PC-9 (cell line): ENCODE measurements at places on chromosomes 7 and 10. TPM values are rescaled to one million over a fixed set of nuclear protein-coding genes. Genes with fewer than 3 reads are reported as not detected.

DNA sequence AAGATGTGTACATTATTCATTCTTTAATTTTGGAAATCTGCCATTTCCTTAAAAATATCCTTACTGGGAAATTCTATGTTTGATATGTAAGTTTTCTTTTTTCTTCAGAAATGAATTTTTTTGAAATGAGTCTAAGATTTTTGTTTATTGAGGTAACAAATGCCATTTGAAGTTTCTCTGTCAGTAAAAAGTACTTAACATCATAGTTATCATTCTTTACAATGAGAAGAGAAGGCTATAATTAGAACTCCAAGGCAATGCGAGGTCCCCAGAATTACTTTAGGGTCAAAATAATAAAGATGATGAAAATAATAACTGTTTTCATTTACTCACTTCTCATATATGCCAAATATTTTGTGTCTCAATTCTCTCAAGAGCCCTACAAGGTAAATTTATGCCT lies 37.0 kb upstream of the RHOBTB1 start:
- no peak overlapping the region for H3K4me3 ChIP-seq
- H3K4me1 ChIP-seq, result peaks cover 31% of the 10 kb centered on the region
- no peak for DNase-seq
- no peak overlapping the region for H3K27ac ChIP-seq
- H3K36me3 ChIP-seq, result no peaks in the 10 kb centered on the region
- H3K27me3 ChIP-seq, result no peaks in the 10 kb centered on the region

The ITPRID1 gene
- total RNA-seq, result not detected in 2 replicates

GRCh38 chr7:129741743-129742213 lies 130.3 kb downstream of the NRF1 start:
- H3K27ac ChIP-seq, result no peak overlapping the region
- DNase-seq, result no peak
- no peak overlapping the region for H3K4me3 ChIP-seq
- H3K36me3 ChIP-seq, result 0 out of 2 replicates have a peak, but pooled peaks cover 3% of the 10 kb centered on the region
- no peaks in the 10 kb centered on the region for H3K27me3 ChIP-seq
- no peaks in the 10 kb centered on the region for H3K4me1 ChIP-seq

DNA sequence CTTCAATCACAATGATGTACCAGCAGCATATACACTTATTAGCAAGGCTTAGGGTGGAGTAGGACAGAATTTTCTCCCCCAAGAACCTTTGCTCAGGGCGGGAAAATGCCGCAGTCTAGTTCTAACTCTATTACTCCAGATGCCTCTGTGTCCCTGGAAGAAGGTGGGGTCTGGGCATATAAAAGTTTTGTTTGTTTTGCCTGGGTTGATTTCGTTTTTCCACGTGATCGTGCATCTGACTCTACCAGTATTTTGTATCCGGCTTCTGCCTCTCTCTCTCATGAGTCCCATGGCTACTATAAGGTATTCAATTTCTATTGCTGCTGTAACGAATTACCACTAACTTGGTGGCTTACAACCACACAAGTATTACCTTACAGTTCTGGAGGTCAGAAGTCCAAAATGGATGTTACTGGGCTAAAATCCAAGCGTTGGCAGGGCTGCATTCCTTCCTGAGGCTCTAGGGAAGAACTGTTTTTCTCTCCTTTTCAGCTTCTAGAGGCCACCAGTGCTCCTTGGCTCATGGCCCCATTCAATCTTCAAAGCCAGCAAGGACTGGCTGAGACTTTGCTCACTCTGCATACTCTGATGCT lies 181.2 kb upstream of the PRSS58 start:
- no peaks in the 10 kb centered on the region for H3K27me3 ChIP-seq
- no peak for DNase-seq
- H3K36me3 ChIP-seq, result no peaks in the 10 kb centered on the region
- peaks cover 46% of the 10 kb centered on the region for H3K4me1 ChIP-seq
- H3K27ac ChIP-seq, result peak overlapping the region; percentile 79
- H3K4me3 ChIP-seq, result no peak overlapping the region

The CPA5 gene
- total RNA-seq, result not detected in 2 replicates

- H3K27me3 ChIP-seq, result no peaks in the 10 kb centered on the region
- DNase-seq, result peak; percentile 55
- peaks cover 12% of the 10 kb centered on the region for H3K4me1 ChIP-seq
- no peak overlapping the region for H3K27ac ChIP-seq
These were observed 20.4 kb downstream of the SH2B2 start for GRCh38 chr7:102306916-102307677.

- no peaks in the 10 kb centered on the region for H3K4me1 ChIP-seq
- H3K4me3 ChIP-seq, result no peak overlapping the region
- H3K36me3 ChIP-seq, result no peaks in the 10 kb centered on the region; the same call in 1 of the 2 replicates
- H3K27me3 ChIP-seq, result no peaks in the 10 kb centered on the region
- H3K27ac ChIP-seq, result no peak overlapping the region
These were observed 58.8 kb downstream of the SHH start for GRCh38 chr7:155753446-155753965.

DNA sequence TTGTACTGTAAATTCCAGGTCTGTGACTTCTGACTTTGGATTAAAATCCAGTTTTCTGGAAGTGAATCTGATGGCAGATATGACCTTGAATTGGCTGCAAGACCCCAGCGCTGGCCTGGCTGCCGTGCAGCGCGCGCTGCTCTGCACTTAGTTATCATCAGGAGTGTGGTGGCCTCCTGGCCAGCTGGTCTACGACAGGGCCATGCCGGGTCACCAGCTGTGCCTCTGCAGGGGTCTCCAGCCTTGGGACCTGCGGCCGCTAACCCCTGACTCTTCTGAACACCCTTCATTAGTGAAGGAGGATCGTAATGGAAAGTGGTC lies 190.7 kb upstream of the SH2B2 start:
- H3K4me1 ChIP-seq, result 0 out of 2 replicates have a peak, but pooled peaks cover 1% of the 10 kb centered on the region
- H3K4me3 ChIP-seq, result no peak overlapping the region
- H3K27me3 ChIP-seq, result no peaks in the 10 kb centered on the region
- H3K36me3 ChIP-seq, result no peaks in the 10 kb centered on the region
- DNase-seq, result no peak

The OR2A1 gene
- total RNA-seq, result not detected in 2 replicates

GRCh38 chr10:120011359-120012130 lies 119.0 kb downstream of the SEC23IP start:
- H3K4me1 ChIP-seq, result no peaks in the 10 kb centered on the region
- no peak overlapping the region for H3K27ac ChIP-seq
- H3K27me3 ChIP-seq, result no peaks in the 10 kb centered on the region
- H3K4me3 ChIP-seq, result no peak overlapping the region
- no peaks in the 10 kb centered on the region for H3K36me3 ChIP-seq

GRCh38 chr10:27599546-27599945 lies 95.4 kb downstream of the RAB18 start:
- H3K27me3 ChIP-seq, result no peaks in the 10 kb centered on the region
- no peak overlapping the region for H3K4me3 ChIP-seq
- no peaks in the 10 kb centered on the region for H3K4me1 ChIP-seq
- DNase-seq, result no peak
- H3K27ac ChIP-seq, result no peak overlapping the region

DNA sequence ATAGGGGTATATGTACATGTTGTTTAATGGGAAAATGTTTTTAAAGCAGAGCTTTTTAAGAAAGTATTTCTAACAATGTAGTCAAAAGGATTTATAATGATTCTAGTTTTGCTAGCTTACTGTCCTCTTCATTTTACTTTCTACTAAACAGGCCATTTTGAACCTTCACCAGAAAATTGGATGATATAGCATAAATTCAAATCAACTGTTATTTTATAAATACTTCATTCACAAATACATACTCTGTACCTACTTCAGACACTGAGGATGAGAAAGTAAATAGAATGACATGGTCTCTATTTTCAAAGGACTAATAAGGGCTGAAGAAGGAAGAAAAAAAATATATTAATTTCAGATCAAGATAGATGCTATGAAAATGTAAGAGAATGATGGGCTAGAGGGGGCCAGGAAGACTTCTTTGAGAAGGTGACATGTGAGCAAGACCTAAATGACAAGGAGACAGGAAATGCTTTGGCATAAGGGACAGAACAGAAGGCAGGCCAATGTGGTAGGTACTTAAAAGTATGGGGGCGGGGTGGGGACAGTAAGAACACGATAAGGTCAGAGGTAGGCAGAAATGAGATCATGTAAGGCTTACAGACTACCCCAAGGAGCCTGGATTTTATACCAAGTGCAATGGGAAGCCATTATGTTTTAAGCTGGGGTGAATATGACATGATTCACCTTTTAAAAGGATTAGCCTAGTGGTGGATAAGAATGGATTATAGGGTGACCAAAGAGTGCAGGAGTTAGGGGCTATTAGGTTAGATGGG lies 5.2 kb downstream of the NAMPT start:
- peak overlapping the region; percentile 74; the same call in 1 of the 2 replicates for H3K4me3 ChIP-seq
- H3K27ac ChIP-seq, result peak overlapping the region; percentile 28
- H3K27me3 ChIP-seq, result no peaks in the 10 kb centered on the region
- H3K4me1 ChIP-seq, result peaks cover 44% of the 10 kb centered on the region
- H3K36me3 ChIP-seq, result peaks cover 79% of the 10 kb centered on the region

DNA sequence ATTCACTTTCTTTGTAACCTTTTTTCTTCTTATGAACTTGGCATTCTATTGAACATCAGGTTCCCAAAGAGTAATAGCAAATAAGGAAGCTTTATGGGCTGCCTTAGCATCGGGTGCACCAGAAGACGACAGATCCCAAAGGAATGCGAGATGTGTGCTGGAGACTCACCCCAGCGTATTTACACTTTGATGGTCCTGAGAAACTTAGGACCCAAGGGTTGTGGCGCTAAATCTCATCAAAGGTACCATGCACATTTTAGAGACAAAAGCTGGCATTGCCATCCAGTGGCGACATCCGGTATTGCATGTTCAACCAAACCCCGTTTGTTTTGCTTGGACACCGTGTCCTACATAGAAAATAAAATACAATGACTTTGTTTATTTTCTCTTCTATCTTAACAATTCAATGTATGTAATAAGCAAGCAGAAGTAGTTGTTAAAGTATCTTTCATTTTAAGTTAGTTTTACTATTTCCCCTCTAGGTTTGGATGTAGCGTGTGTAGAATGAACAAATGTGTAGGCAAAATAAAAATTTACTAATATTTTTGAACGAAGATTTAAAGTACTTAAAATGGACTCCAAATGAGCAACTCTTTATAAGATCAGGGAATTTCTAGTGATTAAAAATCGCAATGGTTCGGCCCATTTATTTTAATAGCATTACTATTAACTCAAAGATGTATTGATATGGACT lies 1154.8 kb downstream of the GATA3 start:
- H3K27ac ChIP-seq, result no peak overlapping the region
- no peaks in the 10 kb centered on the region for H3K36me3 ChIP-seq

The OR2F2 gene
- total RNA-seq, result not detected in 2 replicates

The LRGUK gene
- 0.60 and 2.3 TPM in 2 replicates for total RNA-seq

DNA sequence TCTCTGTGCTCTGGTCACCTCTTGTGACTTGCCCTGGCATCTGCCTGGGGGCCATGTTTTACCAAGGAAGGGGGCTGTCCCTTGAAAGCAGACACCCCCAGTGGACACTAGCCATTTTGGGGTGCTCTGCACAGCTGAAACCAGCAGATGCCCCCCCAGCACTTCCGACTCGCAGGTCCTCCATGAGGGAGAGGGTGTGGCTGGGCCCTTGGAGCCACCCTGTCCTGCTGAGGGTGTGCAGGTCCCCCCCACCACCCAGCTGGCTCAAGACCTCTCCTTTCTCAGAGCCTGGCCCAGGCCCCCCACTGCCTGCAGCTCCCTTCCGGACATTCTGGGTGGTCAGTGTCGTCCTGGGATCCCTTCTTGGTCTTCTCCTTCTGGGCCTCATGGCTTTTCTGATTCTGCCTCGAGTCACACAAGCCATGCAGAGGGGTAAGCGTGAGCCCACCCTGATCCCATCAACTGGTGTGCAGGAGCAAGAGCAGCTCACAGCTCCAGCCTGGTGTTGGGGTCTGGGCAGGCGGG lies 12.3 kb downstream of the SCART1 start:
- no peaks in the 10 kb centered on the region for H3K4me1 ChIP-seq
- DNase-seq, result no peak
- H3K27ac ChIP-seq, result no peak overlapping the region
- no peaks in the 10 kb centered on the region for H3K36me3 ChIP-seq
- H3K27me3 ChIP-seq, result no peaks in the 10 kb centered on the region
- H3K4me3 ChIP-seq, result no peak overlapping the region

DNA sequence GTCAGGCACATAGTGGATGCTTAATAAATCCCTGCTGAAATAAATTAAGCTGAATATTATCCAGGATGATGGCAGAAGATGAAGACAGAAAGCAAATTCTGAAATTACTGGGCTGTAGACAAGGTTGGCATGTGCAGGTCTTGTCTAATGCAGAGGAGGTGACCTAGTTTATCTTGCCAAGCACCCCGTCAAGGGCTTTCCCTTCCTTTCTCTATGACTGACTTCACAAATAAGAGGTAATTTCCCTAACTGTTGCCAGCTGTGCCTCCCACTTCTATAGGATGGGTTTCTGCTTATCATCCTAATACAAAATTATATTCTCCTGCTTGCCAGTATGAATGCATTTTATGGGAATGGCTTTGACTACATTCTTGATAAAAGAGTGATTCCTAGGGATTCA lies 38.0 kb downstream of the LHFPL3 start:
- no peaks in the 10 kb centered on the region for H3K36me3 ChIP-seq
- no peak overlapping the region for H3K27ac ChIP-seq
- no peak for DNase-seq
- H3K4me1 ChIP-seq, result no peaks in the 10 kb centered on the region

- peaks cover 74% of the 10 kb centered on the region for H3K27me3 ChIP-seq
- no peak overlapping the region for H3K4me3 ChIP-seq
- no peaks in the 10 kb centered on the region for H3K36me3 ChIP-seq
- no peak for DNase-seq
These were observed 160.3 kb downstream of the CELF2 start for GRCh38 chr10:11177926-11178471.

- H3K27me3 ChIP-seq, result no peaks in the 10 kb centered on the region
- H3K4me1 ChIP-seq, result peaks cover 4% of the 10 kb centered on the region; the same call in 1 of the 2 replicates
- H3K27ac ChIP-seq, result no peak overlapping the region
- H3K4me3 ChIP-seq, result no peak overlapping the region
- H3K36me3 ChIP-seq, result no peaks in the 10 kb centered on the region
- no peak for DNase-seq
These were observed 614.7 kb downstream of the PARD3 start for GRCh38 chr10:34200355-34200901.

- H3K27me3 ChIP-seq, result no peaks in the 10 kb centered on the region
- no peak for DNase-seq
- H3K4me1 ChIP-seq, result no peaks in the 10 kb centered on the region
- no peak overlapping the region for H3K4me3 ChIP-seq
- no peak overlapping the region for H3K27ac ChIP-seq
These were observed 22.2 kb downstream of the TAS2R41 start for GRCh38 chr7:143499743-143500348.

DNA sequence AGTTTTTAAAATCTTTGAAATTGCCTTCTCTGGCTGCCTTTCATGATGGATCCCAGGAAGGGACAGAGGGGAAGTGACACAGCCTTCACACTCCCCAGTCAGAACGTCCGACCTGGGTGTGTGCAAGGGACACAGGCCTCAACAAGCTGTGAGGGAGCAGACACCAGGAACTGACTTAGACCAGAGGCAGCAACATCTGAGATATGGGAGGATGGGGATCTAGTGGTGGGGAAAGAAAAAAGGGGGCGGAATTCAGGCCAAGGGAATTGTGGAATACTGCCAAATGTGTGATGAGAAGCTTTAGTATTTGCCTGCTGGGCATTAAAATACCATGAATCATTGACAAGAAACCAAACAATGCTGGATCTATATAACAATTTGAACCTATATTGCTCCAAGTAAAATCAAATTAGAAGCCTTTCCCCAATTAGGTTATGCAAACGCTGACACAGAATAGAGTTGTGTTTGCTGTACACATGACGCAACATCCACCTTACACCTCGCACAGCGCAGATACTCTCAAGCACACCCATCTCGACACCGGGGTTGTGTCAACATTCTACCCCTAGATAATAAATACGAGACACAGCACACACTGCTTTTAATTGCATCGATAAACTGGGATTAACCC lies 17.2 kb upstream of the MNX1 start:
- no peaks in the 10 kb centered on the region for H3K36me3 ChIP-seq
- peaks cover 9% of the 10 kb centered on the region for H3K27me3 ChIP-seq
